ENCODE measurements at places on chromosomes 2 and 18.
A peak's percentile ranks its signal among the peaks of the same experiment; 100 is the strongest.

GRCh38 chr18:71625556-71626090 lies 918.5 kb downstream of the CBLN2 start:
- DNase-seq: no peak

DNA sequence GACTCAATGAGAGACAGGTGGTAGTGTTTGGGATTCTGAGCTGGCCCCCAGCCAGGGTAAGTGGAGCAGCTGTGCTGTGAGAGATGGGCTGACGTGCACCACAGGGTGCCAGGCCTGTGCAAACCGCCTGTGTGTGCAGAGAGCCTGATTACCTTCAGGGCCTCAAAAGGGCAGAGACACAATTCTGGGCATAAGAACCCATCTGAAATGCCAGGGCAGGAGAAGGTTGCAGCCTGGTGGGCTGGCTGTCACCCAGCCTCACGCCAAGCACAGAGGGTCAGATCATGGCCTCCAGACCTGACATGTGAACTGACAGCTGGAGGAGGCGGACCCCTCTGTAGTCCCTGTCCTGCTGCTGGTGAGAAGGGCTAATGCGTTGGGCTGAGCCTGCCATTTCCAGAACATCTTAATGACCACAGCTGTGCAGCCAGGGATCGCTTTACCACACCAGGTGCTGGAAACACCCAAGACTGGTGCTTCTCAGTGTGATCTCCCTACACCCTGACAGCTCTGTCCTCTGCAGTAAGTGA lies 100.9 kb downstream of the ARL4C start:
- no peak for DNase-seq

- DNase-seq: no peak
Observed at GRCh38 chr2:98380203-98380535, 33.9 kb downstream of the CNGA3 start.

GRCh38 chr2:3054066-3054465 lies 323.6 kb downstream of the EIPR1 start:
- DNase-seq: no peak

DNA sequence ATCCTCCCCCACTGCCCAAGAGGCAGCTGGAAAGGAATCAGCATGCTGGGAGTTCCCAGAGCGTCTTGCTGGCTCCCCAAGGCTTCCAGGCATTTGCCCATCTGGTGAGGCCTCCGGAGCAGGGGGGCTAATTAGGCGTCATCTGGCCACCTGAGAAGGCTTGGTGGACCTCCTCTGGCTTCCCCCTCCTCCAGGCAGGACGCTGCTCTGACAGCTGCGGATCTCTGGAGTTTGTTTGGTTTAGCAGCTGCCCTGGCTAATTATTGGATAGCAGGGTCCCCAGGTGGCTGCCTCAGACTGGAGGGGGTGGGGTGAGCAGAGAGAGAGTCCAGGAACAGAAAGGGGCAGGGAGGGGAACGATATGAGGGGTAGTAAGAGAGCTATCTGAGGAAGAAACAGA lies 425.2 kb upstream of the MEX3C start:
- DNase-seq: no peak

GRCh38 chr2:168060986-168061750 lies 186.2 kb downstream of the STK39 start:
- DNase-seq: peak; percentile 13

DNA sequence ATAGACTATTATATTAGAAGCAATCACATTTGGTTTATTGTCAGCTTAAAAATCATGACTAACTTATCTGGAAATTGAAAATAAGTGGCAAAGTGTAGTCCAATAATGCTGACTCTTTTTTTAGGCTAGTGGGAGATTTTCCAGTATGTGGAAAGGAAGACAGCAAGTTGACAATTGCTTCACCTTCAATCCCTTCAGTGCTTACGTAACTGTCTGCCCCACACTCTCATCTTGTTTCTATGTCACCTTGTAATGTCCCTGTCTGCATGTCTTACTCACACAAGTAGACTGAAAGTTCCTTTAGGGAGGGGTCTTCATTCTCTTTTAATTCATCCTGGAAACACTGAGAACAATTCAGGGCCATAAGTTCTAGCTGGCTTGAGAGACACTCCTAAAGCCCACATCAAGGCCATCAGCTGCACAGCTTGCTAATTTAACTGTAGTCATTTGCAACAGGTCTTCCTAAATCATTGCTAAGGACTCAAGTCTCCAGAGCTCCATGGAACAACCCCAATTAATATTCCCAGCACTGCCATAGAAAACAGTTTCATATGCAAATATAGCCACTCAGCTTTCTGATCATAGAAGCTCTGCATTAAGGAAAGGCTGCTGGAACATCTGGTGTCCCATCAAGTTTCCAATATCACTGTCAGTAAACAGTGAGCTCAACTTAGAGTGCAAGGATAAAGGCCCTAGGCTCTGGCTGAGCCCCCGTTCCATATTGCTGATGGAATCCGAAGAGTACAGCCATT lies 230.5 kb downstream of the ETAA1 start:
- no peak for DNase-seq

DNA sequence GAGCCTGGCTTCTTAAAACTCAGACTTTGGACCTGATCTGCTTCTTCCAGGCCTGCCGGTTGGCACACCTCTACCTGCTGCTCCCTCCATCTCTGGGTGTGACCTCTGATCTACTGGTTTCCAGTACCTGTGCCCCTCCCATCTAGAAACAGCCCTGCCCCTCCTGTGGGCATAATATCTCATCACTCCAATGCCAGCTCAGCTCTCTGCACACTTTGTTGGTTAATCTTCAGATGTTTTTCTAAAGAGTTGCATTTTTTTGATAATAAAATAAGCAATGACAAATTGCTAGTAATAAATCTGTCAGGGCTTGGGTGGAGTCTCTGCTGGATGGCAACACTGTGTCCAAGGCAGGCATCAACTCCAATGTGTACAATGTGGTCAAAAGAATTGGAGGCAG lies 89.6 kb upstream of the PPP1CB start:
- DNase-seq: no peak

DNA sequence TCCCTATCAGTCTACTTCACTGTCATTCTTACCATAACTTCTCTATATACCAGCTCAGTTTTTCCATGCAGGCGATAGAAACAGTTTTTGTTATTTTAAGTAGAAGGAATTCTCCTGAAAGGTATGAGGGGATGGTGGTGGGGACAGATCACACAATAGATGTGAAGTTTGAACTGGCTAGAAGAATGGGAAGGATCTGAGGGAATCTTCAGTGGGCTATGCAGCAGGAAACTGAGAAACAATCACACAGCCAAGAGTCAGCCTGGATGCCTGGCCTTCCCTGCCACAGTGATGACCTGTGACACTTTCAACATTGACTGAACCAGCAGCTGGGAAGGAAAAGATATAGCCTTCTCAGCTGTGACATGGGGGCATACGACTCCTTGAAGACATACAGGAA lies 329.1 kb upstream of the GULP1 start:
- DNase-seq: no peak

DNA sequence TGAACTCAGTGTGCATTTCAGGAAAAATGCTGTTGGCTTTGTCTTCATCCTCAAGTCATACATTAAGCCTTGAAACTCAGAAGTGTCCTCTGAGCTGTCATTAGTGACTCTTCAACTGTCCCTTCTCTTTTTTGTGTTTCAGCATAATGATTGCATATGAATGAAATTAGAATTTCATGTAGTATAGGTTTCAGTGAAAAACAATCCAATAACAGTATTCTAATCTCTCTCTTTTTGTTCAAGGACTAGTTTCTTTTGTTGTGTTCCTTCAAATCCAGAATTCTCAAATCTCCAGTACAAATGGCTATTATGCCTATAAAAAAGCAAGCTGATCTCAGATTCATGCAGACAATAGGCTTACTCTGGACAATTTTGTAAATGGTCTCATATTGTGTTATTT lies 133.5 kb downstream of the QPCT start:
- no peak for DNase-seq

DNA sequence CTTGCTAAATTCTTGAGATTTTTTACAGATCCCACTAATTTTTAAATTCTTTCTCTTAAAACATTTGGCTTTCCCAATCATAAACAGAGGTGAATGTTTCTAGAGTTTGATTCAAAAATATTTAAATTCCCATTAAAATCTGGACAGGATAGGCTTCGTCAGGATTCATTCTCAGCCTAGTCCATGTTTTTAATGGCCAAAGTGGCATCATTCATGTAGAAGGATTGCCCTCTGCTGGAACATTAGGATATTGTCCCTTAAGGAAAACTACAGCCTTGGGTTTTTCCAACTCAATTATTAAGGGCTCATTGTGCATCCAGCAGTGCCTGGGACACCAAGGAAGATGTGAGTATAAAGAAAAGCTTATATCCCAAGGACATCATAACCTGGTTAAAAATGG lies 71.7 kb downstream of the TPGS2 start:
- DNase-seq: peak; percentile 60

DNA sequence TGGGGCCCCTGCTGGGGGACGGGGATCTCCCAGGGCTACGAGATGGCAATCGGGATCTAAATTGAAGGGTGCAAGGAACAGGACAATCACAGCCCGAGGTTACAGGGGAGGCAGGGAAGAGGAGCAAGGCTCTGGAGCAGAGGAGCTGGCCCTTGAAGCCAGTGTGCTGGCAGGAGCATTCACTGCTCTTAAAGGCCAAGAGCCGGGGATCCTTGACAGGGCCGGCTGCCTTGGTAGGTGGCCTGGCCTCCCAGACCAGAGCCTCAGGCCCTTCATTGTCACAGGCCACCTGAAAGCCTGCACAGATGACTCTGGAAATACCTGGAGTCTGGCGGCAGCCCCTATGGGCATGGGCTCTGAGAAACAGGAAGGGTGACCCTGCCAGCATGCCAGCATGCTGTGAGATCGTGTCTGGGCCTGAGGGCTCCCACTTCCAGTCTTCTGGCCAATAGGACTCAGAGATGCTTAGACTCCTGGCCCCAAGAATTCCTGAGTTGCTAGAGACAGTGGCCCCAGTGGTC lies 38.7 kb downstream of the PDIA6 start:
- no peak for DNase-seq

GRCh38 chr2:8102470-8102869 lies 579.4 kb upstream of the ID2 start:
- DNase-seq: no peak

DNA sequence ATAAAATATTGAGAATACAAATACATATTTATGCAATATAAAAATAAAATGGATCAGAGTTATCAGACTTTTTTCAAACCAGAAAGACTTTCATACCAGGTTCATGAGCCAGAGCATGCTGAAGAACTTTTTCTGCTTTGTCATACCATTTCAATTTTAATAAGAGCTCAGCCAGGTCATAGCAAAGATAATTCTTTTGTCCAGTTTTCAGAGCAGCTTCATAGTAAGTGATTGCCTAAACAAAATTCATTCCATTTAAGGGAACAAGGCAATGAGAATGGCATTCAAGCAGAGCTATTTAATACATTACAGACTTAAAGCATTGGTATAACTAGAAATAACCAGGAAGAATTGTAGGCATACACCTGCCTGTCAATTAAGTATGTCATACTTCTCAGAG lies 42.3 kb downstream of the TTC21B start:
- no peak for DNase-seq

DNA sequence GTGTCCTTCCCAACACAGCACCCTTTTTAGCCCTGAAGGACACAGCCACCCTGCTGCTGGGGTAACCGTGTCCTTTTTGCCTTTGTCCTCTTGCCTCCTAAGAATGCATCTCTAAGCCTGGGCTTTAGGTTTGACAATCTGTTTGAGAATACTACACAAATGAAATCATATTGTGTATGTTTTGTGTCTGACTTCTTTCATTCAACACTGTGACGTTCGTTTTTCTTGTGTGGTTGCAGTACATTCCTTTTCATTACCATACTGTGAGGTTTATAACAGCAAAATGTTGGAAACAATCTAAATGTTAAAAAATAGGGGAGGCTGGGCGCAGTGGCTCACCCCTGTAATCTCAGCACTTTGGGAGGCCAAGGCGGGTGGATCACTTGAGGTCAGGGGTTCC lies 11.2 kb downstream of the ASPRV1 start:
- no peak for DNase-seq

GRCh38 chr2:67048314-67048713 lies 348.8 kb upstream of the ETAA1 start:
- DNase-seq: no peak

- DNase-seq: no peak
Observed at GRCh38 chr2:8659092-8659734, 22.6 kb upstream of the ID2 start.

- no peak for DNase-seq
Observed at GRCh38 chr2:240869956-240870875, 1.6 kb downstream of the AGXT start.

- no peak for DNase-seq
Observed at GRCh38 chr2:113218283-113219091, 44.7 kb downstream of the PSD4 start.

DNA sequence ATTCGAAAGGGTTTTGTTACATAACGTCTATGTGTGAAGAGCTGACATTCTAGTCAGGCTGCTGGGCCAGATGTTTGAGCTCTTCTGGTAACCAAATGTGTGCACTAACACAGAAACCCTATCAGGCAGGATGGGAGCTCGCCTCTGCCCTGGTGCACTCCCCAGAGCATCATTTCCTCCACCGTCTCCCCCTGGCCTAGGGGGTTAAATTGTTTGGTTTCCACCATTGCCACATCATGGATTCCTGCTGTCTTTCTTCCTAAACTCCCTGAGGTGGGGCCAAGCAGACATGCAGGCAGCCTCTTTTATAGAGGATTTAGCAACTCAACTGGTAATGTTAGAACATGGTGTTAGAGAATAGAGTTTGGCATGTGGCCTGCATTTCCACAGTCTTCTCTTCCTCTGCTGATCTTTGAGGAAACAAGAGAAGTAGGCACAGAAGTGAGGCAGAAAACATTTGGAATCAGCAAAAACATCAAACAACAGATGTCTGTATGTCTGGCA lies 87.3 kb downstream of the ANTXR1 start:
- DNase-seq: no peak

- no peak for DNase-seq
Observed at GRCh38 chr2:141848191-141848590, 282.6 kb downstream of the LRP1B start.

DNA sequence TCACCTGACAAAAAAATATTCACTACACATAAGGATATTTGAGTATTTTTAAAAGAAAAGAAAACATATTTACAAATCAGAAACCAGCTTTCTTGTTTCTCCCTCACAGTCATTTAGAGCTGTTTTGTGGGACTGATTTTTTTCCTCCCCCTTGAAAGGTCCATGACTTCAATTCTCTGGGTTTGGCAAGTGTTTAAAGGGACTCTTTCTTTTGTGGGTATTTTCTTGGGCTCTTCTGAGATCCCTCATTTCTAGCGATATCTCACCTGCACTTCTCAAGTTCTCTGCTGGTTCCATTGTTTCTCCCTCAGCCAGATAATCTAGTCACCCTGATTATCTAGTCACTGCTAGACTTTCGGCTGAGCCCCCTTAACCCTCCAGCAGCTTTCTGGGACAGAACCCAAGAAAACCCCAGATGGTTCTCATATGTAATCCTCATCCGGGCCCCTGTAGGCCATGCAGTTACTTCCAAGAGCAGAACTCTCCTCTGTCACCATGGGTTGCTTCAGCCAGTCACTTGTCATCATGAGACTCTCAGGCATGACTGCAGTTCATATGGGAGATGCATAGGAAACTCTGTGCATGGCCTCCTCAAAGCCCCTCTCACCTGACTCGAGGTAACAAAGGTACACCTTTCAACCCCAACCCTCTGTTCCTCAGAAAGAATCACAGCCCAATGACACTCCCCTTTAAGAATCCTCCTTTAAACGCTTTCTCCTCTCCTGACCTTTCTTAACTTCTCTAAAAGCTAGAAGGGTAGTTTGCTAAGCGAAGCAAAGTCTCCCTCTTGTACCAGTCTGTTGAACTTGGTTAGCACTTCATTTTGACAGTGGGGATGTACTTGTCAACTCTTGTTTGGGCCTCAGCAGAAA lies 36.7 kb upstream of the ITGA4 start:
- DNase-seq: no peak

GRCh38 chr2:47187069-47187468 lies 32.0 kb upstream of the STPG4 start:
- DNase-seq: no peak
